ENCODE measurements at places on chromosomes 3 and 15.

DNA sequence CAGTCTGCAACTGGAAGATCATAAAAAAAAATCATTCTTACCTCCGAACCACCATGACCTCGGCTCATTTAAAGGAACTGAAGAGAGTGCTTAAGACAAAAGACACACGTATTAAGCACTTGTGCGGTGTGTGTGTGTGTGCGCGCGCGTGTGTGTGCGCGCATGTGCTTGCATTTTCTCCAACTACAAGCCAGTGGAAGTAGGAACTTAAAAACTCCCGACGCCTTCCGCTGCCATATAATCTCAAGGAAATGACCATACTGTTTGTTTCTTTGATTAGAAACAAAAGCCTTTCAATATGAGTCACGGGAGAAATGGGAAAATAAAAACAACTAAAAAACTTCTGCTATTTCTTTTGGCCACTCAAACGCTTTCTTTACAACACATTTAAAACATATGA is 32.4 kb downstream of the FRMD4B start:
- no peak for DNase-seq

- no peak for DNase-seq
Measured at GRCh38 chr3:25960776-25961175, 170.9 kb downstream of the OXSM start.

DNA sequence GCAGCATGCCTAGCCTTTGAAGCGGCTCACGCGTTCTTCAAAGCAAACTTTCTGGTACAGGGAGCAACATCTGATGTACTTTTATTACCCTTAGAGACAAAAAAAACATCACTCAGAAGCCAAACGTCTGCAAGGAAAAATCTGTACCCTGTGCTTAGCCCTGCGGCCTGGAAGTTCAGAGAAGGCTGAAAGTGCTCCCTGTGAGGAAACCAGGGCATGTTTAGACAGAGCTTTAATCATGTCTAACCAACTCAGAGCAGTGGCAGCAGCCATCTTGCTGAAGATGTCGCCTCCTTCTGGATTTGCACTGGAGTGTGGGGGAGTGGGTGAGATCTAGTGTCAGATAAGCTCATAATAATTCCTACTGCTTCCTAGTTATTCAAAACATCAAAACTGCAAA is 170.4 kb downstream of the P3H2 start:
- no peak for DNase-seq

DNA sequence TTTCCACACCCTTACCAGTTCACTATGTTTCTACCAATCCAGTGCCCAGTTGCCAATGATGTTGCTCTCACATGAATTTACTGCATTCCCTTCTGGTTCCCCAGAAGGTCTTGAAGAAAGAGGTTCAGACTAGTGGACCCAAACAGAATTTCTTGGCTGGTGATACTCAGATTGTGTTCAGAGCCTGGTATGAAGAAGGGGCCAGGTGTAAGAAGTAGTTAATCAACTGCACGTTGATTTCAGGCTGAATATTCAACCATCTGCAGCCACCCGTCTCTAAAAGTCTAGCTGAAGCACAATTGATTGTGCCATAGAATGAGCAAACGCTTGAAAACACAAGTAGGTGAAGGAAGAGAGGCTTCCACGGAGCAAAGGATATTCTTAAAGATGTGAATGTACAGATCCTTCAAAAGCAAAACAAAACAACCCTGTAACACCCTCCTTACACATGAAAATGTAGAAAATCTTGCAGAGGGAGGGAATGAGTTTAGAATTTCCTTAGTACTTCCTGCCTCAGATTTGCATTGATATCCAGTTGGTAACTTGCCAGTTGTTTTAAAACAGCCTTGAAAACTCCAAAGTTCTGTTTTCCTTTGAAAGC is 4.7 kb downstream of the RBMS3 start:
- no peak for DNase-seq

DNA sequence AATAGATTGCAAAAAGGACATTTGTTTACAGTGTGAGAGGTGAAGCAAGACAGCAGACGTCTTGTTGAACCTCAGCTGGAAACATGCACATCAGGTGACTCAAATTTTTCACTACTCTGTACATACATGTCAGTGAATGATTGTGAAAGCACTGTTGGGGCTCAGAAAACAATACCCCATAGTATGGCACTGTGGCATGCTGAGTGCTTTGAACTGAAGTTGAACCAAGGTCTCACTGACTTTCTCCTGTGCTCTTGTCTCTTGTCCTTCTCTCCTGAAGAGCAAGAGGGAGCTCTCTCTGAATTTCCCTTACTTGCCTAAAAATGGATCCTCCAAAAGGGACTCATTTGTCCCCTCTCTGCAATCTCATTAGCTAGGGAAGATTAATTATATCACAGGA is 24.5 kb upstream of the NEDD4 start:
- DNase-seq = no peak

DNA sequence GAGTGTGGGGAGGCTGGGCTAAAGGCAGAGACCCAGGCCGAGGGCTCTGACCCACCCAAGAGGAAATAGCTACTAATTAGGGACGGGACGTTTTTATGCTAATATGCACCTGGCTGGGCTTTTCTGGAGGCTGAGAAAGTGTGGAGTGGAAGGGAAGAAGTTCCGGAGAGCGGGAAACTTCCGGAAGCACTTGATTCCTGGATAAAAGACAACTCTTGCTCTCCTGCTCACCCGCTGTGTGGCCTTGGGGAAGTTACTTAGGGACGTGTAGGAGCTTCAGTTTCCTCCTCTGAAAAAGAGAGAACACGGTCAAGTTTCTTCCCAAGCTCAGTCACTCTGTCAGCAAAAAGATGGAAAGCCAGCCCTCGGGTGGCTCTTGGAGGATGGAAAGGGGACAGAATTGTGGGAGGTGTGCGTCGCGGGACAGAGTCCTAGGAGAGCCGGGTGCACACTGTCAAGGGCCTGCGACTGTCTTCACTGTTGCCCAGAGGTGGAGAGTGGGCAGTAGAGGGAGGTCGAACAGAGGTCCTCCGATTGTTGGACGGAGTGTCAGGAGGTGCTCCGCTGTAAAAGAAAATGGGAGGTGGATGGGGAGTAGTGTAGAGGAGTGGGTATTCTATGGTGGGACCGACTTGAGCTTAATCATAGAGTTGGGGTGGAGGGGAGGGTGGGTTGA is 43.2 kb downstream of the EPHB3 start:
- DNase-seq = no peak

GRCh38 chr3:190014940-190015339 is 105.8 kb downstream of the P3H2 start:
- DNase-seq = no peak

- DNase-seq = no peak
Measured at GRCh38 chr3:78337801-78338211, 1297.9 kb downstream of the ROBO2 start.

GRCh38 chr3:23843869-23844268 is 38.1 kb downstream of the UBE2E1 start:
- DNase-seq = no peak

DNA sequence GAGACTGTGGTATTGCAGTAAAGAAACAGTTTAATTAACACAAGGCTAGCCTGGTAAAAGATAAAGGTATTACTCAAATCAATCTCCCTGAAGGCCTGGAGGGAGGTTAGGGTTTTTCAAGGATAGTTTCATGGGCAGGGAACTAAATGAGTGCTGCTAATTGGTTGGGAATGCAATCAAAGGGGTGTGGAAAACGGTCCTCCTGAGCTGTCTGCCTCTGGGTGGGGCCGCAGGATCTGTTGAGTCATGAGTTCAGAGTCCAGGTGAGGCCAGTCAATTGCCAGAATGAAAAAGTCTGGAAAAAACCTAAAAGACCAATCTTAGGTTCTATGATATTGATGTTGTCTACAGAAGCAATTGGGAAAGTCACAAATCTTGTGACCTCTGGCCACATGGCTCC is 293.2 kb downstream of the MCTP2 start:
- no peak for DNase-seq

GRCh38 chr3:46692566-46692990 is 901 bp downstream of the ALS2CL start:
- no peak for DNase-seq

DNA sequence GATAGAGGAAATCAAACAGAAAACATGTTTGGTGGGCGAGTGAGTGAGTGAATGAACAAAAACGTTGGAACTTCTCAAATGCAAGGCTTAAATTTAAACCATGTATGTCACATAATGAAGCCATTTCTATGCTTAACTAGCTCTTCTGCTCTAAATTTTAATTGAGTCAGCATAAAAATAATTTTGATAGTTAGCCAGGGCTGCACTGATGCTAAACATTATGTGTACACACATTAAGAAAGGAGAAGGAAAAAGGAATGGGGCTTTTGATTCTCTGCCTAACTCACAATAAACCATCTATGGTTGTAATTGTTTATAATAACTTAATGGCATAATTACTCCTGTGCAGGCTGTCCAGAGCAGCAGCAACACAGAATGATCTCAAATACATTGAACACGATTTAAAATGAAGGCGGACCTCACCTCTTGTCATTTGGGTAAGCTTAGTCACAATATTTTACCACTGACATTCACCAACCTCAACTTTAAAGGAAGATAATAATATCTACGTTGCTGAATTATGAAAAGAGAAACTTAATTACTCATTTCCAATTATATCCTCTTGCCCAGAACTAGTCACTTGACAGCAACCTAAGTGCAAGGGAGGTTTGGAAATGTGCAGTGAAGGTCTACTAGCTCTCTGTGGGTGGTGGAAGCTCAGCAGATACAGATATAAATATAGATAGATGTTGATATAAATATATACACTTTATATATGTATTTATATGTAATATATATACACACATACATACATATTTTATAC is 318.4 kb upstream of the TRIM42 start:
- no peak for DNase-seq

DNA sequence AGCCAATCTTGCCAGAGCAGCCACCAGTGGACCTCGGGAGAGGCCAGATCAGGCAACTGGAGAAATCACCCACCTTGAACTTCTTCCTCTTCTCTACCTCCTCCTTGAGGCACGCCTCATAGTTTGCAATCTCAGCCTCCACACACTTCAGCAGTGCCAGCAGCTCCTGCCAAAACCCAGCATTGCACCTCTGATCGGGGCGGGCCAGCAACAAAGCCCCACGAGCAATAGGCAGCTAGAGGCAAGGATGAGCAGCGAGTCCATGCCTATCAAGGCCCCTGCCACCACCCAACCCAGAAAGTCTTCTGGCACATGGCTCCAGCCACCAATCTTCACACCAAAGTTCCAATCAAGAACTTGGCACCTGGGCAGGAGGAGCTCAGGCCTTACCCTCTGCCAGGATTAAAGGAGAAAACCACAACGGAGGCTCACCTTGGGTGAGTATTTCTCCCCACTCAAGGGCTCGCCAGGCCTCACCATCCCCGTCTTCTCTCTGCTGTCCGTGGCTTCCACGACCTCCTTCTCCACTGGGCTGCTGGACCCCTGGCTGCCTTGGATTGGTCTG is 42.1 kb downstream of the SEMA3G start:
- DNase-seq = no peak

GRCh38 chr3:58888087-58888486 is 161.7 kb downstream of the CFAP20DC start:
- no peak for DNase-seq

GRCh38 chr3:41199866-41200668 is 762 bp downstream of the CTNNB1 start:
- no peak for DNase-seq

GRCh38 chr15:49242820-49243219 is 72.8 kb downstream of the GALK2 start:
- DNase-seq = no peak

- no peak for DNase-seq
Measured at GRCh38 chr15:100762289-100762688, 117.3 kb upstream of the ALDH1A3 start.

DNA sequence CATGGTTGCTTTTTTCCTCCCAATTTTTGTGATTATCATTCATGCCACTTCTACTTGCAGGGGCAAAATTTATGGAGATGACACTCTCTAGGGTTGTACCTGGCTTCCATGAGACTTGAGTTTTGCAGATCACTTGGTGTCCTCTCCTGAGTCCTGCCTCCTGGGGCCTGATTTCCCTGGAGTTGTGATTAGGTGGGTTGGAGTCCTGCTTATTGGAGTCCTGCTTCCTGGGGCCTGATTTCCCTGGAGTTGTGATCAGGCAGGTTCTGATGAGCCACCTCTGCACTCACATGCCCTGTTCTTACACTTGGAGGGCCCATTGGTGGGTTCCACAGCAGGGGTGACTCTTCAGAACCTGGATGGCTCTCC is 102.0 kb downstream of the PDCD6IP start:
- DNase-seq = no peak

GRCh38 chr15:89575656-89576416 is 567 bp downstream of the TICRR start:
- DNase-seq = no peak

- DNase-seq = no peak
Measured at GRCh38 chr15:76575274-76575673, 238.7 kb downstream of the ISL2 start.

GRCh38 chr3:173045770-173046382 is 95.2 kb downstream of the SPATA16 start:
- DNase-seq = no peak

GRCh38 chr3:123088387-123088786 is 21.6 kb downstream of the PDIA5 start:
- no peak for DNase-seq

DNA sequence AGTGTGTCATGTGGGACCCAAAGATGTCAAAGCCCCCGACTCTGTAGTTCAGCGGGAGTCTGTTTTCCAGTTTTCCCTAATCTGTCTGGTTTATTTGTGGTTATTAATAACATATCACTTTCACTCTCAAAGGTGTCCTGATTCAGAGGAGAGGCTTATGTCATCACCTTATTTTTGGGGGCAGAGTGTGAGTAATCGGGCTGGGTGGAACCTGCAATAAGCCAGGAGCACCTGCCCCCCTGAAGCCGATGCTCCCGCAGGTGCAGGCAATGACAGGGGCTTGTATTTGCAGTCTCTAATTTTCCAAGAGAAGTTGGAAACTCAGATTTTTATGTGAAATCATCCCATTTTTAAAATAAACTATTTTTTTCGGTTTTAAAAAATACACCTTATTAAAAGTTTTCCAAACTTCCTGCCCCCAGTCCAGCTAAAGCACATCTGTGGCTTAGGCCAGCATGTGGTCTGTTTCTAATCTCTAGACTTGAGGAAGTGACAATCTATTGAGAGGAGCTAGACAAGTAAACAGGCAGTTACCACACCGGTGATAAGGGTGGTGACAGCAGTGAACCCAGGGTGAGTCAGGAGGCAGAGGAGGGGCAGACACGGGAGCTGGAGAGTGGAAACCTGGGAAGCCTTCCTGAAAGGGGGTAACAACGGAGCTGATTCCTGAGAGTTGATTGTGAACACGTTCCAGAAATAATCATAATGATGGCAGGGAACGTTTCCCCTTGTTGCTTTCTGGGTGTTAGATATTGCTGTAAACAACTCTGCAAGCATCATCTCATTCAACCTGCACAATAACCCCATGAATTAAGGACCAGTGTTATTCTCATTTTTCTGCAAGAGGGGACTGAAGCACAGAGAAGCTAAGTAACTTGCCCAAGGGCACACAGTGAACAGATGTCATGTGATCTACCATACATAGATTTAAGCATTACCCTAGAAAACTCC is 37.2 kb downstream of the BHLHE40 start:
- DNase-seq = no peak

- DNase-seq = no peak
Measured at GRCh38 chr3:53672981-53673380, 173.2 kb downstream of the CHDH start.

DNA sequence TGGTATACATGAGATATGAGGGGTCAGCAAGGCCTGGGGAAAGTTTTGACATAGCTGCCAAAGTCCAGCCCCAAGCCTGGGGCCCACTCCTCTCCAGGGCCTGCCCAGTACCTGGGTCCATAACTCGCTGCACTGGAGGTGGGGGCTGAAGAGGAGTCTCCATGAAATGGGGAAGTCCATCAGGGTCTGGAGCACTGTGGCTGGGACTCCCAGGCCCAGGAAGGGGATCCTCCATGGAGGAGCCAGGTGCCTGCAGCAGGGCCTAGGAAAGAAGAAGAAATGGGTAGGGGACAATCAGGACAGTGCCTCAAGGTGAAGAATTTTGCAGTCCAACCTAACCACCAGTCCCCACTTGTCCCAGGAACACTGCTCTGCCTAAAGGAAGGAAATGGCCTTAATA is 8.2 kb downstream of the GORASP1 start:
- DNase-seq = no peak

Data from neuronal stem cell (in vitro differentiated cells).